ENCODE measurements at places on chromosomes 4 and X.

DNA sequence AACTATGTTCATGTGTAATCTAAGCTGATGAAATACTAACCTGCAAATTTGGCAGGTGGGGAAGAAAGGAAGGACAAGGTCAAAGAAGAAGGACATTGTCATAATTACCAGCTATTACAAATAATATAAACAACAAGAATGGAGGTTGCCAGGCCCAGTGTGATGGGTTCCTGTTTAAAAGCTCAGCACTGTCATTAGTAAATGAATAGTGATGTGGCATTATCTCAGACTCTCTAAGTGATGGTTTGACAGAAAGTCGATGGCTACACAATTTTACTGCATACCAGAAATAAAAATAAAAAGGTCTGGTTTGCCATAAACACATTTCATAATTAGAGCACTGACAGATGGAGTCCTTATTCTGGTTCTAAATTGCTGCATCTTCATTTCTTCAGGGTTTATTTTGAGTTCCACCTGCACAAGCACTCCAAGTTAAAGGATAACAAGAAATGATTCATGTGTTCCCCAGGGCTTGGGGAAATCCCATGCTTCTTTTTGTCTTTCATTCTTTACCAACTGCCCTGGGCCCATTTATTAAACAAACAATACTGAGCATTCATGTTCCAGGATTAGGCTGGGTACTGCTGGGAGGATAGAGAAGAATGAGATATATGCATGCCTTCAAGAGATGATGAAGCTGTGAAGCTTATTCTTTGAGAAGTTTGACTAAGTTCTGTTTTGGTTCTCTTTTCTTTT lies 367.8 kb upstream of the RASGEF1B start:
- no peak for DNase-seq

GRCh38 chr4:80990851-80991250 lies 39.7 kb upstream of the BMP3 start:
- DNase-seq, result no peak

DNA sequence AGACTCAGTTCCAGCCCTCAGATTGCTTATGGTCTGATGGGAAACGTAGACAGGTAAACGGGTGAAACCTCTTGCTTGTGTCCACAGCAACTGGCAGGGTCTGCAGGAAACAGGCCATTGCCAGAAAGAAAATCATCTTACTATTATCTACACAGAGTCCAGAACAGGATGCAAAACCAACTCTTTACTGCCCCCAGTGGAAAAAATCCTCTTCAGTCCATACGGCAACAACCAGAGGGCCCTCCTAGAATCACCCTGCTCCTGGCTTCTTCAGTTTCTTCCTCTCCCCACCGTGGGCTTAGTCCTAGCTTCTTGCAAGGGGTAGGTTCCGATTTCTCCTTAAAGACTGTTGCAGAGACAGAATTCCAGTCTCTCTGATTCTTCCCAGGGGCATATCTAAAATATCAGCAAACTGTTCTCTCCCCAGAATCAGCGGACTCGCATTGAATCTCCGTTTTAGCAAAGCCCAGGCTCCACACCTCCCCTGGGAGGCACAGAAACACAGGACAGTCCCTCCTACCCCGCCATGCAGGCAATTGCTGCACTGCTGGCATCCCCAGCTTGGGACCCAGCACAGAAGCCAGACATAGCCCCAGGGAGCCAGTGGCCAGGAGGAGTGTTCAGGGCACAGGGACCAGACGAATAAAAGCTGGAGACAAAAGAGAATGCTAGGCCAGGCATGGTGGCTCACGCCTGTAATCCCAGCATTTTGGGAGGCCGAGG lies 41.0 kb upstream of the SH3RF1 start:
- peak; percentile 66 for DNase-seq

DNA sequence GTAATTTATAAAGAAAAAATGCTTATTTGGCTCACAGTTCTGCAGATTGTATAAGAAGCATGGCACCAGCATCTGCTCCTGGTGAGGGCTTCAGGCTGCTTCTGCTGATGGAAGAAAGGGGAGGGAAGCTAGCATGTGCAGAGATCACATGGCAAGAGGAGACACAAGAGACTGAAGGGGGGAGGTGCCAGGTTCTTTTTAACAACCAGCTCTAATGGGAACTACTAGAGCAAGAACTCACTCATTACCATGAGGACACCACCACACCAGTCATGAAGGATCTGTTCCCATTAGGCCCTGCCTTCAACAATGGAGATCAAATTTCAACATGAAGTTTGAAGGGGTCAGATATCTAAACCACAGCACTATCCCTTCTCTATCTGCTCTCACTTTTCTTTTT lies 9.4 kb upstream of the COPS4 start:
- no peak for DNase-seq

- peak; percentile 62 for DNase-seq
These were observed 4.0 kb downstream of the TMEM164 start for GRCh38 chrX:110006821-110007375.

- no peak for DNase-seq
These were observed at the start of gene NLGN3 for GRCh38 chrX:71144651-71145050. NLGN3 (plus strand) TSS chrX:71144841; CDS start chrX:71147750, 2,909 bp downstream.

DNA sequence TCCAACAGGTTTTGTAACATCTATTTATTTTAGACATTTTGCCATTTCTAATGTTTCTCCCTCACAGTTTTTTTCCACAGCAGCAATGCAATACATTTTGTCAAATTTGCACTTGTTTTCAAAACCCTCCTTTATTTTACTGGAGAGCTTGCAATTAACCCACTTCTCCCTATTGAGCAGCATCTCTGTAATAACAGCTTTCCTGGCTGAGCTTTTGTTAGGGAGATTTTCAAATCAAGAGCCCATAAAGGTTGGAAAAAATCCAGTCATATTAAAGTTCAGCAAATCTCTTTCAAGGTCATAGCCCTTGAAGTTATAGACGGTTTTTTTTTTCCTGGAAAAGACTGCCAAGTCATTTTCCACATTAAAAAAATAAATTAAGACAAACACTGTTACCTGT lies 450.6 kb upstream of the TENM3 start:
- no peak for DNase-seq

DNA sequence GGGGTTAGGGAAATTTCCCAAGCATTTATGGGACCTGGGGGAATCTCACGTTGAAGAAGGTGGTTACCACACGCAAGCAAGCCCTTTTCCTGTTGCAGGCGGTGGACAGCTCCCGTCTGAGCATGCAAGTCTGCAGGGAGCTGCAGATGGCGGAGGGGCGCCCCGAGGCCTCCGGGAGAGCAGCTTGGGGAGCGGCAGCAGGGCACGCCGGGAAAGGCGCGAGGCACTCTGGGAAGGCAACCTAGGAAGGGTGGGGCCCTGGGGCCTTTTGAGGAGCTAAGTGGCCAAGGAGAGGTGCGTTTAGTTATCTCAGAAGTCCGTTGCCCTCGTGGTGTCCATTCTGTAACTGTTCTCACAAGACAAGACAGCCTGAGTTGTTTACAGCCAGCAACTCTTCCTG lies 57.0 kb upstream of the SLC25A4 start:
- DNase-seq, result no peak

DNA sequence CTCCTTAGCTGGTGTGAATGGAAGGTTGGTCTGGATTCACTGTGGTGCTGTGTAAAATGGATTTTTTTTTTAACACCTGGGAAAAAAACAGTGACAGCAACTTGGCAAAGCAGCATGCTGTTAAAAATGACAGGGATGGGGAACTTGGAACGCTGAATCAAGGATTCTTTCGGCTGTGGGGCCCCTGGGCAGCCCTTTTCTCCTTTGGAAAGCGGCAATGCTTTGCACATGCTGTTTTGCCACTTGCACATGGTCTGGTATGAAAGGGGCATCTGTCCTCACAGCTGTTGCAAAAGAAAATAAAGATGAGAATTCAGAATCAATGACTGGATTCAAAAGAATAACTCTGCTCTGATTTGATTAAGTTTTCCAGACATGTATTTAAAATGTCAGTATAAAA lies 10.7 kb upstream of the PIGA start:
- no peak for DNase-seq

GRCh38 chrX:109441266-109441665 lies 40.6 kb downstream of the GUCY2F start:
- peak; percentile 66 for DNase-seq

- DNase-seq, result no peak
These were observed 1161.4 kb upstream of the PCDH7 start for GRCh38 chr4:29558789-29559188.

DNA sequence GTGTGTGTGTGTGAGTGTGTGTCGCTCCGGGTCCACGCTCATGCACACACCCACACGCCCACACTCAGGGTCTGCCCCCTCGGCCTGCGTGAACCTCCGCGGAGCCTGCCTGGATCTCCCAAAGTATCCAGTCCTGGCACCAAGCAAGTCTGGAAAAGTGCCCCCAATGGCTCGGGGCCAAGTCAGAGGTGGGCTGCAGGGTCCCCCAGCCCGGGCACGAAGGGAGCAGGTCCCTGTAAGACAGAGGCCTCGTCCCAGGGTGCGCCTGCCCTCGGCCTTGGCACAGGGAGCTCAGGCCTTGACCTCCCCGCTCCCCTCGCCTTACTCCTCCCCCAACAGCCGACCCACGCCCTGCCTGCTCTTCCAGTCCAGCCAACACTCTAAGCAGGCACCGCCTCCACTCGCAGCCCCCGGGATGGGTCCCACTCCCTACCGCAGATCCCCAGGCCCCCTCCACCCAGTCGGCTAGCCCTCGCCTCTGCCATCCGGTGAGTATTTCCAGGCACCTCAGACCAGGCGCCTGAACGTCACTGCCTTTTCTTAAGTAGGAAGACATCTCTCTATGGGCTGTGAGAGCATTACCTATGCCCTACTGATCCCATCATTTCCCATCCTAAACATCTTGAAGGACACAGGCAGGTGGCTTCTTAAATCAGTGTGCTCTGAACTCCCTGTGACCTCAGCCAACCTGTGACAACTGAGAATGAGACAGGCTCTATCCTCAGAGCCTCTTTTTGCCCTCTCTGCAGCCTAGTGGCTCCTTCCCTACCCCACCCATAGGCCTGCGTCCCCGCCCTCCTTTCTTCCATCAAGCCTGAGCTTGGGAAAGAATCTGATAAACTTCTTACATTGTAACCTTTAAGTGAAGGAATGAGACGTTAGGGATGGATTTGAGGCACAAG lies 704 bp downstream of the FAM114A1 start:
- no peak for DNase-seq

- DNase-seq, result no peak
These were observed 790.1 kb downstream of the TECRL start for GRCh38 chr4:63618883-63619718.

GRCh38 chr4:55378617-55379467 lies 16.9 kb upstream of the TMEM165 start:
- DNase-seq, result no peak

- no peak for DNase-seq
These were observed 9.2 kb downstream of the LAGE3 start for GRCh38 chrX:154469880-154470279.

DNA sequence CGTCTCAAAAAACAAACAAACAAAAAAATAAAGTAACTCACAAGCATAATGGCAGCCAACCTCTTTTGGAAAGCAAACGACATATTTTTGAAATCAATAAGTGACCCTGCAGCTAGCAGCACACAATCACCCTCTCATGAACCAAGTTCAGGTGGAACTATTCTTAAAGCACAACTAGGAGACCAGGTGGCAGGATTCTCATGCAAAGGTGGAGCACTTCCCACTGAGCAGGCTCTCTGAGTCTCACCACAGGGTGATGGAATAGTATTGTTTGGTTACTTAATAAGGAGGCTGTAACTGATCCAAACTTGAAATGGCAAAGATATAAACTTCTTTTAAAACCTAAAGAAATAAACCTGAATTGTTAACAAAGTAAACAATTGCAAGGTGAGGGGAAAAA lies 1293.1 kb downstream of the PCDH19 start:
- no peak for DNase-seq

GRCh38 chr4:183831683-183832082 lies 73.4 kb upstream of the STOX2 start:
- DNase-seq, result peak; percentile 63

DNA sequence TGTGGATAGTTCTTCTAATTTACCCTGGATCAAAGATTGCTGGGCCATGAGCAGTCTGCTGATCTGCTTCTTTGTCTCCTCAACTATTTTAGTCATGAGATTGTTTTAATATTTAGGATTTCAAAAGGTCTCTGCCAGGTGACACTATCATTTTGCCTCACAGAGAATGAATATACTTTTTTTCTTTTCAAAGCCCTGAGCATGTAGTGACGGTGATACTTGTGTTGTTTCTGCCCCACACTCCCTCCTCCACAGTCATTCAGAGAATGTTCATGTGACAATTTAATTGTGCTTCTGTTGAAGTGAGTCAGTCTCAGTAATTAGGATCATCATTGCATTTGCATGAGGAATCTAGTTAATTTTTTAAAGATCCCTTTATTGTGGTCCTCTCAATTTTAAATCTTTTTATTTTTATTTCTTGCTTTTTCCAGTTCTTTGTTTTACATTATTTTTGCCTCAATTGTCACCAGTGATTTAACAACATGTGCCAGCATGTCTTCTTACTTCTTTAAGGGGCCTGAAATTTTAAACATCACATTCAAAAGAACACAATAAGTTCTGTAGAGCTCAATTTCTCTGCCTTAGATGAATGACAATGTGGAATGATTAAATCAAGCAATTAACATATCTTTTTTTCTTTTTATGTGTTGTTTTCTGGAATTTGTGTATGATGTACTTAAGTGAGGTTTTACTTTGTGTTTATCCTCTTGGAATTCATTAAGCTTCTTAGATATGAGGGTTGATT lies 12.3 kb downstream of the MMRN1 start:
- DNase-seq, result no peak

DNA sequence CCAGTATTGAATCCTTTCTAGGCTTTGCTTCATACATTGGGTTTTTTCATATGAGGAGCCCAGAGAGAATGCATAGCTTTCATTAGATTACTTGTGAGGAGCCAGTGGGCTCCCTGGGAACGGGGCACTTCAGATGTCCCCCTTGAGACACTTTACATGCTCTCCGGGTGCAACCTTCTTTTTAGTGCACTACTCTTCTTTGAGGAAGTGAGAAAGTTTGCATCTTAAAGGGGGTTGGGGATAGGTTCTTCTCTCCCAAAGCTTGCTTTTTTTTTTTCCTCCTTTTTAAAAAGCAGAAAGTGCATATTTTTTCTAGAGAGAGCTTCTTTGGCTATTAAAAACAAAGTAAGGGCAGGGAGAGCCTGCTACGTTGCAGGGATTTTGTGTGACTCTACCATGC lies 4.3 kb downstream of the HADH start:
- no peak for DNase-seq

DNA sequence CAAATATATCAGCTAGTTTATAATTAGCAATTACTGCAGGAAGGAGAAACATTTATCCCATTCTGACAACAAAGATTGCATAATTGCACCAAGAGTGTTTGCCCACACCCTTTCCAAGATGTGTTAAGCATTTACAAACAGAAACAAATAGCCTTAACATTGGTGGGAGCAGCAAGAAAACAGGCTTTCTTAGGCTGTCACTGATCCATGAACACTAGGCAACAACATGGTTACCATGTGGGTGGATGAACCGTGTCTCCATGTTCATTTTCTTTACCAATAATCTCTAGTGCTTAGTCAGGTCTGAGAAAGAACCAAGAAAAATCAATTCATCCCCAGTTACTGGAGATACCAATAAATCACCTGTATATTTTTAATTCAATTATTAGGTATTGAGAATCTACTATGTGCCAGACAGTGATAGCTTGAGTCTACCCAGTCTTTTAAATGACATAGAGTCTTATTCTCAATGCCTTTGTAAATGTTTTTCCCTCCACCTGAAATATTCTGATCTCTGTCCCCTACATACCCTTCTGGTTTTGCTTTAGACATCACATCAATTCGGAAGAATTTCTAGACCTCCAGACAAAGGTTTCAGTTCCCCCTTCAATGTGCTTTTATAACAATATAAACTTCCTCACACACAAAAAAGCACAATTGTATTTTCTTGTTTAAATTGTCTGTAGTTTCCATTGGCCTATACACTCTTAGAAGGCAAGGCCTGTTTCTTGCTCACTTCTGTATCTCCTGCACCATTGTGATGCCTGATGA lies 286.6 kb downstream of the PPP1R2C start:
- no peak for DNase-seq

- DNase-seq, result no peak
These were observed 30.3 kb downstream of the CCKAR start for GRCh38 chr4:26459756-26460530.

Data from inflammatory macrophage treated with lipopolysaccharide for 4 hours (primary cell).